ENCODE measurements at places on chromosomes 12 and 14.
A peak's percentile ranks its signal among the peaks of the same experiment; 100 is the strongest.

DNA sequence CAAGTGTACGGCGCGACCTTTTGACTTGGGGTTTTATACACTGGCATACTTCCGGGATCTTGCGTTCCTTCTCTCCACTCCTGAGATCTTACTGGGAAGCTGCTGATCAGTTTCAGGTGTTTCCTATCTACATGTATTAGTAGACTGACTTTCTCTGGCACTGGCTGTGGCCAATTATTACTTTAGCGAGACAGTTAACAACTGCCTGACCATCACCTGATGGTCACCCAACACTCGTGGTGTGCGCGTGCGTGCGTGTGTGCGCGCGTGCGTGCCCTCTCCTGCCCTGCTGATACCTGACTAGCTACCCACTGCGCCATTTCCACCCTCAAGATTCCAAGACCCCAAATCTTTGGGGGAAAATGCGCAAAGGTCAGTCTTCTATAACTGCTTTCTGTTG, 249.9 kb downstream of the AEBP2 start:
- no peak for DNase-seq

DNA sequence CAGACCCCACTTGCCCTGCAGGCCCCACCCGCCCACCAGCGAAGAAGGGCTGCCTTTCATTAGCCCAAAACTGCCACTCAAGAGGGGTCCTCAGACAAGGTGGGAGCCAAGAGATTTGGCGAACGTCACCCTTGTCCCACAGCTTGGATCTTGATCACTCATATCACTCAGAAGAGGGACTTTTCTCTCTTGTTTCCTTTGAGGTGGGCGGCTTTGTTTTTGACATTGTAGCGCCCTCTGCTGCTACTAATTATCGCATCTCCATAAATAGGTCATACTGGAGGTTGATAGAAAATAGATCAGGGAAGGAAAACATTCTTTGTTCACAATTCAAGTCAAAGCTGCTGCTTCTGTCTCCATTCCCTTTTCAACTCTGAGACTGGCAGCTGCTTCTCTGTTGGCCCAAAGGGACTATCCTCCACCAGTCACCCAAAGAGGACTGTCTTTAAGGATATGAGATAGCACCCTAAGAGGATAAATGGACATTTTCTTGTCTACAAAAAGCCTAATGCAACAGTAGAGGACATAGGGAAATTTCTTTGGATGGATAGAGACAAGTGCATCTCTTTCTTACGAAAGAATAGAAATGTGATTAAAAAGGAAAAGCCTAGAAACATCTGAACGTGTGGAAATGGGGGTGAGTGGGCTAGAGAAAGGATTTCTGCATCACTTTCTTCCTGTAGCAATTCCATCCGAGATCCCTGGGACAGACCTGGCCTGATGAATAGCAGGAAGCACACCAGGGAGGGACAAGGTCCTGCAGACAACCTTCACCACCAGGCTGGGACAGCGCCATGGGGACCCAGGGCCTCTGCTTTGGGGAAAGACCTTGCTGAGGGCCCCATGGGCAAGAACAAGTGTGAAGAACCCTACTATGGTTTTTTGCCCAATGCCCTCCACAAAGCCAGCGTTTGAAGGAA, 115.8 kb downstream of the DAD1 start:
- DNase-seq: peak; percentile 87

DNA sequence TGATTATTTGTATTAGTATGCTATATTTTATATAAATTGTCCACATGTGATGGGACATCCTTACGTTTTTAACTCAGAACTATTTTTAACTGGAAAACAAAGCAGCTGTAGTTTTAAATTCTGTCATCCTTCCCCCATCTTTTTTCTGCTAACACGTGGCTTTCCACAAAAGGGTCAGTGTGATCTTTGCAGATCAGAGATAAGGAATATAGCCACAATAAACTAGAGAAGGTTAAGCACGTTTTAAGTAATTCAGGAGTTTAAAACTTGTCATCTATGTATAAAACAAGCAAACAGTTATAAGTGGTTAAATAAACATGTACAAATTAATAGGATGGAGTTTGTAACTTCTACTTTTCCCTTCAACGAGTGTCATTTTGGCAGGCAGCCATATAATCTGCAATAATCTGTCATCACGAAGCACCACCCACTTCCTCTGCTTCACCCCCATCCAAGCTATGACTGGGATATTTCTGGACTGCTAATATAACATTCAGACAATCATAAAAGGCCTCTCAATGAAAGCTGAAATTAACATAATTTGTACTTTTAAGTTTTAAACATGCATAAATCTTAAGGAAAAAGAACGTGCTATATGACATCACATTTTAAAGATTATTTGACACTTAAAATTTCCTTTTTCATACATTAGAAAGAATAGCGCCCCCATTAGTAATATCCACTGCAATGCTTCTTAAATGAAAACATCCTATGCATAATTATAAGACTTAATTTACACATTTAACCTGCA, 15.3 kb downstream of the TAOK3 start:
- no peak for DNase-seq

DNA sequence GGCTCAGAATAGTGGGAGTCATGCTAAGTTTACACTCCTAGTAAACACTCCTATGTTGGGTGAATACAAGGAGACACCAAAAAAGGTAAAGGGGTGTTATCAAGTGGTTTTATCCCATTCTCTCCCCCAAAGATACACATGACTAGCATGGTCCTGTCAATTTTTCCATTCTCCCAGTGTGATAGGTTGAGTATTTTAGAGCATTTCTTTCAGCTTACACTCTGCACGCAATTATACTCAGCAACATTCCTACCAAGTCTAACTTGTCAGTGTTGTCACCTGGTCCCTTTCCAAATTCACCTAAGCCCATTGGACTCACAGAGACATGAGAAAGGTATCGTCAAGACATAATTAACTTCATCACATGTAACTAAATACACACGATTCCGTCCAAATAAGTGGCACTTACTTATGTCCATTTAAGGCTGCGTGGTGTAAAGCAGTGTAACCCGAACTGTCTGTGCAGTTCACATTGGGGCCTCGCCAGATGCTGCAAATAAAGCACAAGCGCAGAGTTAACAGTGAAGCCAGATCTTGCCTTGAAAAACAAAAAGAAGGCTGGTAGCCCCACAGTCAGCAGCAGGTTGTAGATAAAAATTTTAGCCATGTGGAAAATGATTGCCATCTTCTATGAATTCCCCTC, 159.7 kb downstream of the ANKS1B start:
- peak; percentile 84 for DNase-seq

DNA sequence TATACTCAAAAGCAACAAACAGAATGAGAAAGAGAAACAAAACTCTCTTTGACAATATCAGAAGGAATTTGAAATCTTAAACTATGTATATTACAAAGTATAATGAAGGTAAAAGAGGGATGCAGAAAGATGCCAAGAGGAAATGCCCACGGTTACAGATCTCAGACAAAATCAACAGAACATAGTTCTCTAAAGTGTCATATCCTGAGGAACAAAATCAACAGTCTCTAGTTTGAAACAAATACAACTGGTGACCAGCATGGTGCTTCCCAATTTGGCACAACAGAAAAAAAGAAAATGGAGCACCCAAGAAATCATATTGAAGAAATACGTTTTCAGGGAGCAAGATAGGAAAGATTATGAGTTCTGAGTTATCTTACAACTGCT, 116.5 kb downstream of the METTL25 start:
- no peak for DNase-seq

GRCh38 chr14:95119336-95119735, 38.0 kb downstream of the DICER1 start:
- DNase-seq: no peak

DNA sequence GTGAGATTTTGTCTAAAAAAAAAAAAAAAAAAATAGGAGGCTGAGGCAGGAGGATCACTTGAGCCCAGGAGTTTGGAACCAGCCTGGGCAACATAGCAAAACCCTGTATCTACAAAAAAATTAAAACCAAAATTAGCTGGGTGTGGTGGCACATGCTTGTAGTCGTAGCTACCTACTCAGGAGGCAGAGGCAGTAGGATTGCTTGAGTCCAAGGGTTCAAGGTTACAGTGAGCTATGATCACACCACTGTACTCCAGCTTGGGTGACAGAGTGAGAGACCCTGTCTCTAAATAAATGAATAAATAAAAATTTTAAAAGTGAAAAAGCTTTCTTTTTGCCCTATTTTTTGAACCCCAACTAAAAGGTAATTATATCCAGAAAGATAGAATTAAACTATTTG, 113.6 kb downstream of the PEBP1 start:
- DNase-seq: no peak

DNA sequence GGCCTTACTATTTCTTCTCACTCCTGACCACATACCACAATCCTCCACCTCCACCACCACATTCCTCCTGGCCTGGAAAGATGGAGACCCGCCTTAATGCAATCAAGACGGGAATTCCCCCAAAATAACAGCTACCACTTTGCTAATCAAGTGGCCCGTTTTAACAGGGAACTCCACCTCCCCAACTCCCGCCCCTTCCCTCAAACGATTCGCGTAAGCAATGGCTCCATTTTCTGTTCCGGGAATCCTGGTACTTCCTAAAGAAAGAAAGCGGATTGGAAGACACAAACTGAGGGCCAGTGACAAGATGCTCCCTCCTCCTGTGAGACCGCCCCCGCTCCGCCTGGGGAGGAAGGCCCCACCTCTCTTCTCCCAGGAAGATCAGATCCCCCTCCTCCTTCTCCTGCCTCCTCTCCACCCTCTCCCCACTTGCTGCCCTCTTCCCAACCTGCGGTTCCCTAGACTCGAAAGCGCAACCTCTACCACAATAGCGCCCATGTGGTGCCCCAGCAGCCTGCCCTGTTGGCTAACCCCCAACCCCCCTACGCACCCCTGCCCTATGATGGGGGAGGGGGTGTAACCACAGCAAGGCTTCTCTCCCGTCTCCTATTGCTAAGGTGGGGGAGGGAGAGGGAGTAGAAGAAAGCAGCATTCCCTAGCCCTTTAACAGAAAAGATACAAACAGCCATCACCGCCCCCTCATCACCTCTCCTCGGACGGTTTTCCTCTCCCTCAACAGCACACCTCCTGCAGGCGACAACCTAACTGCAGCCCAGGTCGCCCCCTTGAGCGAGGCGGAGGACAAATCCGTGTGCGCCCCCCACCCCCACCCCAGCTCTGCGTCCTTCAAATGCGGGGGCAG, 777 bp downstream of the ARF3 start:
- peak; percentile 77 for DNase-seq

- DNase-seq: no peak
Measured at GRCh38 chr14:70722418-70722817, 80.7 kb downstream of the TTC9 start.

DNA sequence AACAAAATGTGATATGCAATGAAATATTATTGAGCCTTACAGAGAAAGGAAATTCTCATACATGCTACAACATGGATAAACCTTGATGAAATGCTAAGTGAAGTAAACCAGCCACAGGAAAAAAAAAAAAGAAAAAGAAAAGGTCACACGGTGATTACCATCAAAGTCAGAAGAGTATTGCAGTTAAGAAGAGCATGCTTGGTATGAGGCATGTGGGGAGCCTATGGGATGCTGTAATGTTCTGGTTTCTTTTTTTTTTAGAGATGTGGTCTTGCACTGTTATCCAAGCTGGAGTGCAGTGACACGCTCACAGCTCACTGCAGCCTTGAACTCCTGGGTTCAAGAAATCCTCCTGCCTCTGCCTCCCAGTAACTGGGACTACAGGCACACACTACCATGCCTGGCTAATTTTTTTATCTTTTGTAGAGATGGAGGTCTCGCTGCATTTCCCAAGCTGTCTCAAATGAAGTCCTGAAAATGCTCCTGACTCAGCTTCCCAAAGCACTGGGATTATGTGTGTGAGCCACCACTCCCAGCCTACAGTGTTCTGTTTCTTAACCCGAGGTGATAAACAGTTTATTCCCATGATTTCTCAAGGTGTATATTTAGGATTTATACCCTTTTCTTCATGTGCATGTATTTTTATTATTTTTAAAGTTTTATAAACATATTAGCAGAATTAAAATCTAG, 96.2 kb downstream of the SEC23A start:
- DNase-seq: no peak

- no peak for DNase-seq
Measured at GRCh38 chr12:93921521-93921920, 226.9 kb upstream of the PLXNC1 start.

- DNase-seq: no peak
Measured at GRCh38 chr14:68145539-68145938, 326.0 kb downstream of the RAD51B start.

DNA sequence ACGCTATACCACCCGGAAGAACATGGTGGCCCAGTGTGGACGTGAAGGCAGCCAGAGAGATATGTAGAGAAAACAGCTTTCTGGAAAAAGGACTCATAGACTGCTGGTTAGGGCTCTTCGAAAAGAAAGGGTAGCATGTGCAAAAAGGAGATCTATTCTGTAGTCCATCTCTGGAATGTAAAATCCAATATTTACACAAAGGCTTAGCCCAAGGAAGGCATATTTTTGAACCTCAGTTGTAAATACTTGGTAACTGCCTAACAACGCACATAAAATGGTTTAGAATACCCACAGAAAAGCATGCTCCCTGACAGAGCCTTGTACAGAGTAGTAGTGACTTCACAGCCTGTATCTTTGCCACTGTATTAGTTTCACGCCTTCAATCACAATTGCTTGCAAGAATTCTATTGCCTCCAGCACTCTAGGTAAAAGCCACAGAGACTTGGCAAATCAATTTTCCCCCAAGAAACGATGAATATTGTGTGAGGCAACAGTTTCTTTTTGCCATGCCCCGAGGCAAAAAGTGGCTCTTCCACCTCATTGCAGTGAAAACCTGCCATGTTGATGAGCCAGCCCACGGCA, 59.2 kb downstream of the TRIM9 start:
- DNase-seq: no peak

GRCh38 chr14:76924371-76925096, 98.3 kb downstream of the LRRC74A start:
- DNase-seq: peak; percentile 99

DNA sequence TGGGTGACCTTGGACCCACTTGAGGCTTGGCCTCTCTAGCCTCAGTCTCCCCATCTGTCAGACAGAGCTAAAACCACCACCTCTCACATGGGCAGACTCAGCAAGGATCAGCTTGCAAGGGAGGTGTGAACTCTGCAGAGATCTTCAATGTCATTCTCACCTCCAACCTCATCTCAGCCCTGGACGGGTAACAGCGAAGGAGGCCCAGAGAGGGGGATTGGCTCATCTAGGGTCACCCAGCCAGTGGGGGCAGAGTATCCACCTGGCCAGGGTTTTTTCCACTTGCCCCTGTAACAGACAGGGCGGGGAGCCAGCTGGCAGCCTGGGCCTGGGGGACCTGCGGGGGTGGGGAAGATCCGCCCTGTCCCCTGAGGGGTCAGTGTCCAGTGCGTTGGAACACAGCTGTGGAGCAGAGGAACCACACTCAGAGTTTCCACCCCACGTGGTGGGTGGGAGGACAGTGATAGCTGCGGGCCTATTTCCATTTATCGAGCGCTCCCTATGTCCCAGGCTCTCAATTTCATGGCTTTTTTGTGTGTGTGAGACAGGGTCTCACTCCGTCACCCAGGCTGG, 27.4 kb downstream of the DTX1 start:
- no peak for DNase-seq

GRCh38 chr12:114403011-114403689, 2.8 kb downstream of the TBX5 start:
- DNase-seq: no peak
